ENCODE measurements at places on chromosomes 7 and 10. TPM values are rescaled to one million over a fixed set of nuclear protein-coding genes. Genes with fewer than 3 reads are reported as not detected.

CLRN3 gene
- not detected for polyA plus RNA-seq

GRCh38 chr7:70392877-70393435 is 739.0 kb upstream of the GALNT17 start:
- DNase-seq, result no peak

- DNase-seq, result no peak
These were observed 182.6 kb upstream of the TMEM106B start for GRCh38 chr7:12028508-12028907.

GRCh38 chr7:151012911-151013347 is 11.4 kb downstream of the ATG9B start:
- no peak for DNase-seq

DNA sequence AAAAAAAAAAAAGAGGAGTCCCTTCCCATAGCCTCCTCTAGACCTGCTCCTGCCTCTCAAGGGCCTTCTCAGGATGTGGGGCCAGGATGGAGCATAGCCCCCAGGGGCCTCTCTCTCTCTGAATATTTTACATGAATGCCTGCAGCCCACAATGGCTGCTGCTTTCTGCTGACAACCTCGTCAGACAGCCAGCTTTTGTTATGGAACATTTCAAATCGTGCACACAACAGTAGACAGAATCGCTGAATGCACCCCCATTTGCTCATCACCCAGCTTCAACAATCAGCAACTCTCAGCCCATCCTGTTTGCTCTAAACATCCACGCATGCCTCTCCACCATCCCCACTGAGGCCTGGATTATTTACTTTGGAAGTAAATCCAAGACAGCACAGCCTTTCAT is 5.4 kb downstream of the PLAC9 start:
- no peak for DNase-seq

Measured in urinary bladder (tissue), 4 donors.